Renal pelvis (tissue), 12 donors: ENCODE measurements at places on chromosomes 16 and 17. TPM values are rescaled to one million over a fixed set of nuclear protein-coding genes. Genes with fewer than 3 reads are reported as not detected.
A peak's percentile ranks its signal among the peaks of the same experiment; 100 is the strongest.

Gene RTN4RL1
- 1.4 TPM for polyA plus RNA-seq

Gene AOC3
- 5.4 TPM for polyA plus RNA-seq

DNA sequence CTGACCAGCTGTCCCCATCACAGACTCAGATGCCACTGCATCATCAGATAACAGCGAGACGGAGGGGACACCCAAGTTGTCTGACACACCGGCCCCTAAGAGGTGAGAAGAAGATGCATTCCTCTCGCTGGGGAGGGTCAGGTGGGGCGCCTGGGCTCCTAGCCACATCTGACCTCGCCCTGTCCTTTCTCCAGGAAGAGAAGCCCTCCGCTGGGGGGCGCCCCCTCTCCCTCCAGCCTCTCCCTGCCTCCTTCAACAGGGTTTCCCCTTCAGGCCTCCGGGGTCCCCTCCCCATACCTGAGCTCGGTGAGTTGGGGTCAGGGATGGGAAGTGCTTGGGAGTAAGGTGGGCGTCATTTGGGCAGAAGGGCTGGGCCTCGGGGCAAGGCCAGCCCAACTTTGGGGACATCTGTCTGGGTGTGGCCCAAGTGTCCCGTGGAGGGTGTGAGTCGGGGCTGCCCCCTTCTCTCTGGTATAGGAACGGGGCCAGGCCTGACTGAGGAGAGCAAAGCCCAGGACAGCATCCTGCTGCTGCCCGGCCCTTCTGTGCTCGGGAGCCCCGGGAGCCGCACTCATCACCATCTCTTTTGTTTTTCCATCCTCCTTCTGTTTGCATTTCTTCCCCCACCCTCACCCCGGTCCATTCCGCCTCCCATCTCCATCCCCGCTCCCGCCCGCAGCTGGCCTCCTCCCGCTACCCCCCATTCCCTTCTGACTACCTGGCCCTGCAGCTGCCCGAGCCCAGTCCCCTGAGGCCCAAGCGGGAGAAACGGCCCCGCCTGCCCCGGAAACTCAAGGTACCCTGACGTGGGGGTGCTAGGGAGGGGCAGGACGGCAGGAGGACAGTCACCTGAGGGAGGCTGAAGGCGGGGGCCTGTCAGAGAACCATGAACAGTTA, 4.9 kb downstream of the INO80E start:
- no peak for DNase-seq

Gene ZSWIM7
- polyA plus RNA-seq, result 59.8 TPM

Gene CDR2L
- 12.0 TPM for polyA plus RNA-seq

GRCh38 chr16:20826039-20826566, 19.8 kb downstream of the REXO5 start:
- no peak for DNase-seq

Gene SEPTIN1
- polyA plus RNA-seq, result 2.6 TPM

Gene FNDC8
- polyA plus RNA-seq, result 0.32 TPM

GRCh38 chr17:16661217-16661616, 7.6 kb upstream of the ZNF624 start:
- no peak for DNase-seq

Gene SGCA
- polyA plus RNA-seq, result 1.3 TPM

GRCh38 chr16:74320707-74321106, 24.1 kb downstream of the PSMD7 start:
- no peak for DNase-seq

DNA sequence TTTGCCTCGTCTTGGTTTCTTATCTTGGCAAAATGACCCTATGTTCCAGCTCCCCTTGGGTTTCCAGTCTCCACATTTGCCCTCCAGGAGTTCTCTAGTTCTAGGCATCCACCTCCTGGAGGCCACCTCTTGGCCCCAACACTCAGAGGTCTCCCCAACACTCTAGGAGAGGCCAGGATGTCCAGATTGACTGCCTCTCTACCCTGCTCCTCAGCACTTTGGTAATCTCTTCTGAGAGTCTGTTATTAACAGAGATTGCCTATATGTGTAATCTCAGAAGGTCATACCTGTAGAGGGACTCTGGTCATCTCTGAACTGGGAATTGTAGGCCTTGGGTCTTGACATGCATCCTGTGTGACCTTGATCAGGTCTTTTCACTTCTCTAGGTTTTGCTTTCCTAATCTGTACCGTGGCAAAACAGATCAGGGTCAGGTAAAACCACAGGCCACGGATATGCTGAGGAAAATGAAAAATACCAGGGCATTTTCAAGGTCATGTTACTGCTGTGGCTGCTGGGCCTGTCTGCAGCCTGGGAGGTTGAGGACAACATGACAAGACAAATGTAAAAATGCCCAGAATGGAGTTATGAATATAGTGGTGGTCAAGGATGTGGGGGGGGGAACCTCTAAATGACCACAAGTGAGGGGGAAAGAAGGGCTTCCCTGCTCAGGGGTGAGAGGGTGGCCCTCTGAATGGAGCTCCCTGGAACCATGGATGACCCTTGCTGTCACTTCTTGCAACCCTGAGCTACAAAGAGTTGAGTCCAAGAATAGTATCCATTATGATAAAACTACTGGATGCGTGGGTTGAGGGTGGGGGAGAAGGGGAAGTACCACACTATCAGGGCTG, 5.0 kb upstream of the CCL4L2 start:
- DNase-seq, result no peak

DNA sequence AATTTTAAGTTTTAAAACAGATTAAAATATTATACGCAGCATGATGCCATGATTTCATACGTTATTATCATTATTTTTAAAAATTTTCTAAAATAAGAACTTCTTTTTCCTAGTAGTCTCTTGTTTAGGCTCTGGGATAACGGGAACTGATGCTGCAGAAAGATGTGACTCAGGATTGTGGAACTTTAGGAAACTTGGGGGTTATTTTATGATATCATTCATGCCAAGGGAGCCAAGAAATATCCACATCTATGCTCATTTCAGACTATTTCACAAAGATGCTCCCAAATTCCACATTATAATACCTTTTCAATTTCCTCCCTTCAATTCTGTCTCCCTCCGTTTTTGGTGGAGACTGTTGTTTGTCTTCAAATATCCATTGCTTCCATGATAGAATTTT, 236.4 kb downstream of the HS3ST3A1 start:
- no peak for DNase-seq

GRCh38 chr17:33202021-33202420, 91.1 kb downstream of the ASIC2 start:
- DNase-seq, result no peak

- no peak for DNase-seq
Measured at GRCh38 chr17:2794111-2794803, 2.0 kb upstream of the RAP1GAP2 start.

DNA sequence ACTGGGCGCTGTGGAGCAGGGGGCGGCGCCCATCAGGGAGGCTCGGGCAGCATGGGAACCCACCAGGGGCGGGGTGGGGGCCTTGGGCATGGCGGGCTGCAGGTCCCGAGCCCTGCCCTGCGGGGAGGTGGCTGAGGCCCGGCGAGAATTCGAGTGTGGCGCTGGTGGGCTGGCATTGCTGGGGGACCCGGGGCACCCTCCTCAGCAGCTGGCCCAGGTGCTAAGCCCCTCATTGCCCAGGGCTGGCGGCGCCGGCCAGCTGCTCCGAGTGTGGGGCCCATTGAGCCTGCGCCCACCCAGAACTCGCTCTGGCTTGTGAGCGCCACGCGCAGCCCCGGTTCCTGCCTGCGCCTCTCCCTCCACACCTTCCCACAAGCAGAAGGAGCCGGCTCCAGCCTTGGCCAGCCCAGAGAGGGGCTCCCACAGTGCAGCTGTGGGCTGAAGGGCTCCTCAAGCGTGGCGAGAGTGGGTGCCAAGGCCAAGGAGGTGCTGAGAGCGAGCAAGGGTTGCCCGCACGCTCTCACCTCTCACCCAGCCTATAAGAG, 5.9 kb downstream of the ALDH3A2 start:
- DNase-seq, result no peak

DNA sequence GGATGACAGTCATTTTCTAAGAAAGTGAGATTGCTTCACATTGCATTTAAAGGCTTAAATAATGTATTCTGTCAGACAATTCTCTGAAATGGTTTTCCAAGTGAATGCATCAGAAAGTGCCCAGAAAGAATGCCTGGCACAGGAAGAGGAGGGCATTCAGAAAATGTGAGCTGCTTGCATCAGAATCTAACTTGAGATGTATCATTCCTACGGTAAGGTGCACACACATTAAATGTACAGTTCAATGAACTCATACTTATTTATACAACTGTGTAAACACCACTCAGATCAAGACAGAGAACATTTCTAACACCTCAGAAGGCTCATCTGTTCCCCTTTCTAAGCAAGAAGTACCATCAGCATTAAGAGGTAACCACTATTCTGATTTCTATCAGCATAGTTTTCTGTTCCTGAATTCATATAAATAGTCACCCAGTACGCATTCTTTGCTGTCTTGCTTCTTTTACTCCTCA, 638.0 kb downstream of the MAF start:
- no peak for DNase-seq

DNA sequence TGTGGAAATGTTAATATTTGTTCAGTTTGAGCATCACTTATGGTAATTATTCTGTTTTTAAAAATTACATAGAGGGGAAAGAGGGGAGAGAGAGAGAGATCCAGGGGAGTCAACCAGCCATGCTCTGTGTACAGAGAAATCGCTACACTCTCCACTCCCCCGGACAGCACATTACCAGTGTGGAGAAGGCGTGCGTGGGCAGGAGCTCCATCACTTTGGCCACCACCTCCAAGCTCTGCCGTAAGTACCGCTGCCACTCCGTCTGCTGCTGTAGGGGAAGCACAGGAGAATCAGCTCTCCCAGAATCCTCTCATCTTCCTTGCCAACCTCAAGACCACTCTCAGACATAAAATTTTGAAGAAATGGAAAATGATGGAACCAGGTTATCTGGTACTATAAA, 70.2 kb upstream of the GSG1L start:
- no peak for DNase-seq

DNA sequence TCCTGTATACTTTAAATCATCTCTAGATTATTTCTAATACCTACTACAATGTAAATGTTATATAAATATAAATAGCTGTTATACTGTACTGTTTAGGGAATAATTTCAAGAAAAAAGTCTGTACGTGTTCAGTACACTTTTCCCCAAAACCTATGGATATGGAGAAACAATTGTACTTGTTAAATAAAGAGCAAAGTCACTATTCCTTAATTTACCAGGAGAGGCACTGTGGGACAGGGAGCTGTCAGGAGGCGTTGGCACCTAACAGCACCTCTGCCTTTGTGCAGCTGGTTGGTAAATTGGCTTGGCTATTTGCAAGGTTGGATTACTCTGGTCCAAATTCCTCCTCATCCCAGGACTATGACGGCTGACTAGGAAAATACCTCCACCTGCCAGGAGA, 28.0 kb downstream of the CRHR1 start:
- DNase-seq, result peak; percentile 5

Gene KRTAP4-1
- polyA plus RNA-seq, result not detected

GRCh38 chr17:28645576-28645939, 600 bp upstream of the BLTP2 start:
- no peak for DNase-seq

- no peak for DNase-seq
Measured at GRCh38 chr16:61721544-61721943, 314.7 kb downstream of the CDH8 start.

- DNase-seq, result no peak
Measured at GRCh38 chr17:62714016-62714777, 86.7 kb downstream of the MRC2 start.

GRCh38 chr17:8520981-8521380, 85.3 kb downstream of the NDEL1 start:
- no peak for DNase-seq

Gene ZFP1
- 19.3 TPM for polyA plus RNA-seq

DNA sequence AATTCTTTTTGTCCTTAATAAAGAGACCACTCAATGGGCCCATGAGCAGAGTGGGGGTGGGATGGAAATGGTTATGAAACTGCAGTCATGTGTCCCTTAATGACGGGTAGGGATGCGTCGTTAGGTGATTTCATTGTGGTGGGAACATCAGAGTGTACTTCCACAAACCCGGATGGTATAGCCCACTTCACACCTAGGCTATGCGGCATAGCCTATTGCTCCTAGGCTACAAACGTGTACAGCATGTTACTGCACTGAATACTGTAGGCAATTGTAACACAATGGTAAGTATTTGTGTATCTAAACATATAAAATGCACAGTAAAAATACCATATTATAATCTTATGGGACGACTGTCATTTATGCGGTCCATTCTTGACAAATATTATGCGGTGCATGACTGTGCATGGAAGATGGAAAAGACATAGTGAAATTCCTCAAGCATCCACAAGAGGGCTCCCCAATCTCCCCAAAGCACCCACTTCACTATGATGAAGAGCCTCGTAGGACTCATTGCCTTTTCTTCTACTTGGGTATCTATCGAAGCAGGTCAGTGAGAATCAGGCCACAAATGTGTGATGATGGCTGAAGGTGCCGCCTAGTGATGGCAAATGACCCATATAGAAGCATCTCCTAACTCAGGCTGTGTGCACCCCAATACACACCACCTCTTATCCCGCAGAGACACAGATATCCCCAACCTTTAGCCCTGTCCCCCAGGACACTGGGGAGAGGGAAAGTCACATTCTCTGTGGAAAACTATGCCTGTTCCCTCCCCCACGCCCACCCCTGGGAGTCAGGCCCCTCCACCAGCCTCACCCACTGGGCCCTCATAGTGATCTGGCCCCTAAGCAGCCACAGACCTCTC, 43.5 kb downstream of the TBX21 start:
- DNase-seq, result no peak
